Cerebellar nuclear complex (tissue), 1 donor: ENCODE measurements at places on chromosomes 16 and 17.

DNA sequence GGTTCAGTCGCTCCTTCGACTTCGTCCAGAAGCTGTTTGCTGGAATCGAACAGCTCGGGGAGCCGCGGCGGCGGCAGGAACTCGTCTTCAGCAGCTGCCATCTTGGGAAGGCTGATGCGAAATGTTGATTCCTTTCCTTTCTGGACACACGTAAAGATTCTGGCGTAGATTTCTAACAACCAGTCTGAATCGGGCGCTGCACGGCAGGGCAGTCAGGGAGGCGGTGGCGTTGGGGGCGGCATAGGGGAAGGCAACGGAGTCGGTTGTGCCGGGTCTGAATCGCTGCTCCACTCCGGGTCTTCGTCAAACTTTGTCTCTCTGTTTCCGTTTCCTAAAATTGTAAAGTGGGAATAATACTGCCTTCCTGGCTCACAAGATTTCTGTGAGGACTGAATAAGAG is 30.3 kb downstream of the TEX14 start:
- DNase-seq, result no peak

DNA sequence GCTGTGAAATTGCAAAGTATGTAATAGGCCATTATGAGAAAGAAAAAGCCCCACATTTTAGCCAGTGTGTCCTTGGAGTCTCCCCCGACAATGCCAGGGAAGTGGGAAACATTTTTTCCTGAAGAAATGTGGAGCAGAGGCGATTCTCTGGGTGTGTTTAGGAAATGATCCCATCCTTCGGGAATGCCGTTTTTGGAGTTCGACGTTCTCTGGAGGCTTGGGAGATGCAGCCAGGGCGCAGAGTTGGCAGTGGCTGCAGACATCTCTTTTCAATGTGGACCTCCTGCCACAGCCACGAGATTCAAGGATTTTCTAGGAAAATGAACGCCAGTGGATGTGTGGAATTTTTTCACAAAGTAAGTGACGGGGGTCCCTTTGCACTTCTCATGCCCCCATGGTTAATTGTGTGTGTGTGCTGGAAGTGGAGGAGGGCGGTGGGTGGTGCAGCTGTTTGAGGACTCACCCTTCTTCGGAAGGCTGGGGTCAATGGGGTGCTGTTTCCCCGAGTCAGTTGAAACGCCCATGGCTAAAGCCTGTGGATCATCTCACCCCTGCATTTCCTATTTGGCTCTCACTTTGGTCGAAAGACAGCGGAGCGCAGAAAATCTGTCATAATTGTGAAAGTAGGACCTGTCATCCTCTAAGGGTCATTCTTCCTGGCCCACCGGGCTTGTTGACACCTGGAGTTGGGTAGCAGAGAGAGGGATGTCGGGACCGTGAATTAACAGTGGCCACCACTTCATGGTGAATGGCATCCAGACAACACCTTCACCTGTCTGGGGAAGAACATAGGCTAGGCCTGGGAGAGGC is 73.2 kb downstream of the CMIP start:
- DNase-seq, result no peak

DNA sequence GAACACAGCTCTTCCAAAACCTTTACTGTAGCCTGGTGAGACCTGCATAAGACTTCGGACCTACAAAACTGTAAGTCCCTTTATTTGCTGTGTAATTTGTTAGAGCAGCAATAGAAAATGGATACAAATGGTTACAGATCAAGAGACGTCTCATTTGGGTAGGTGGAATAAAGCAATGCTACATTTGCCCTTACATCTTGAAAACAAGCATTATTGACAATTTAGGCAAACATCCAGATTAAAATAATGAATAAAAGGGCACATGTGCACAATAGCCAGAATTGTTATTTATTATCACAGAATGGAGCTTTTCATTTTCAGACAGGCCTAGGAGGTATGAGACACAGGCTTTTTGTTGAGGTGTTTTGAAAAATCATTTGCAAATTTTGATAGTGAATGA is 222.2 kb upstream of the CPHXL start:
- DNase-seq, result no peak

- DNase-seq, result no peak
Measured at GRCh38 chr16:1080801-1081733, 8.5 kb downstream of the SSTR5 start.

DNA sequence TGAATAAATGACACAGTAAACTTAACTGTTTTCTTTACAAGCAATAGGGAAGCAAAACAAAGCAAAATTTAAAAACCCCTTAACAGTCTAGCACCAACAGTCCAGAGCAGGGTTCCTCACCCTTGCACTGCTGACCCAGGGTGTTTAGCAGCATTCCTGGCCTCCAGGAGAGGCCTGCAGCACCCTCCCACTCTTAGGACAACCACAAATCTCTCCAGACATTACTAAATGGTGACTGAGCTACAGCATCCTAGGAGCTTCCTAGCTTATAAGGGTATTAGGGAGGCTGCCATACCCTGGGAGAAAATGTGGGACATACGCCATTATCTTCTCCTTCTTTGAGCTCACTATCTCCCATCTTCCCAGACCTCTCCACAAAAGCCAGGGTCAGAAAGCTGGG is 15.9 kb downstream of the POLG2 start:
- DNase-seq, result no peak

DNA sequence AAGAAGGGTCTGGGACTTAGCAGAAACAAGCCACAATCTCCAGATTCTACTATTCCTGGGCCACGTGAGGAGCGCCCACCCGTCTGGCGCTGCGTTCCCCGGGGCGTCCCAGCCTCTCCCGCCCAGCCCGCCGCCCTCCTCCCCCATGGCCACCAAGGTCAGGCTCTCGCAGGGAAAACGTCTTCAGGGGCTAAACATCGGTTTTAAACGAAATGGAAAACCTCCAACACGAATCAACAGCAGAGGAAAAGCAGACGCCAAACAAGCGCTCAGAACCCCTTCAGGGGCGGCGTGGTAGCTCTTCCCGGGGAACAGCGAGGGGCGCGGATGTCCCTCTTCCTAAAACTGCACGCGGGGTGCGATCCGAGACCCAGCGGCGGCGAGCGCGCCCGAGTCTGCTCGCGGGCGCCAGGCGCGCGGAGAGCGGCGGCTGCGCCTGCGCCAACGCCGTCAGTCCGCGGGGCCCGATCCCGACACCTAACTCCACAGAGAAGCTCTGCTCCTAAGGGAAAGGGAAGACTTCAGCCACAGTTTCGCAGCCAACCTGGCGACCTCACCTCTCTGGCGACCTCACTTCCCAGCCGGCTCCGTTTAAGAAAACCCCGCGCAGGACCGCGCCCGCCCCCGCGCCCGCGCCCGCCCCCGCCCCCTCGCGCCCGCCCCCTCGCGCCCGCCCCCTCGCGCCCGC is 505 bp upstream of the COG1 start:
- no peak for DNase-seq

- DNase-seq, result no peak
Measured at GRCh38 chr17:6555331-6556120, 829 bp downstream of the PITPNM3 start.

- DNase-seq, result no peak
Measured at GRCh38 chr16:66224626-66225025, 141.9 kb upstream of the CDH5 start.

GRCh38 chr16:24054741-24055491 is 201.2 kb upstream of the CACNG3 start:
- no peak for DNase-seq

GRCh38 chr17:13885953-13886889 is 183.1 kb upstream of the COX10 start:
- DNase-seq, result no peak

GRCh38 chr16:8760021-8760420 is 37.4 kb downstream of the TMEM186 start:
- DNase-seq, result no peak

- no peak for DNase-seq
Measured at GRCh38 chr17:32623196-32623595, 136.4 kb downstream of the CDK5R1 start.

- DNase-seq, result no peak
Measured at GRCh38 chr16:58551496-58551895, 36.2 kb downstream of the SETD6 start.

DNA sequence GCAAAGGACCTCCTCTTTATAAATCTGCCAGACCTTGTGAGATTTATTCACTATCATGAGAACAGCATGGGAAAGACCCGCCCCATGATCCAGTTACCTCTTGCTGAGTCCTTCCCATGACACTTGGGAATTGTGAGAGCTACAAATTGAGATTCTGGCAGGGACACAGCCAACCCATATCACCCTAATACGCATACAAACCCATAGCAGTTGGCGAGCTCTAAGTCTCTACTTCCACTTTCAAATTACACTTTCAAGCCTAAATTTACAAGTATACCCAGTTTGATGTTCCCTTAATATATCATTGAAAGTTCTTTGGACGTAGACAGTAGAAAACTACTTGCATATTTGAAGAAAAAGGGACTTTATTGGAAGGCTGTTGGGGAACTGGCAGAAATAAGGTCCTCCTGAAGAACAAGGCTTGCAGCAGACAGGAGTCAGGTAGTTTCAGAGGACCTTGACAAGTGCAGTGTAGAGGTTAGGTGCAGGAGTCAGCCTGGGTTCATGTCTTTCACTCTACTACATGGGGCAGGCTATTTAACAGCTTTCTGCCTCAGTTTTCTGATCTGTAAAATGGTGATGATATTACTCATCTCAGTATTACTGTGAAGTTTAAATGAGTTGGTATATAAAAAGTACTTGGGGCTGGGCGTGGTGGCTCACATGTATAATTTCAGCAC is 107.9 kb upstream of the EEF2KMT start:
- DNase-seq, result no peak

- DNase-seq, result no peak
Measured at GRCh38 chr17:40315206-40315605, 6.2 kb downstream of the RARA start.

DNA sequence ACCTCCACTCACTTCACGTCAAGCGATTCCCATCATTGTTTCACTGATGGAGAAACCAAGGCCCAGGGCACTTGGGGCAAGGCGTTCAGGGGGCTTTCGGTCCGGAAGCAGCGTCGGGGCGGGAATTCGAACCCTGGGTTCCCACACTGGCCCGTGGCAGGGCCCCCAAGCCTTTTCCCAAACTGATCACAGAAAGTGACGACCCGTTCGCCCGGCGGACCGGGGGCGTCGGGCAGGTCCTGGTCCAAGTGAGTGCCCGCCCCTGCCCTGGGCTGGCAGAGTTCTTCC is 856 bp upstream of the MON1B start:
- DNase-seq, result no peak

- DNase-seq, result no peak
Measured at GRCh38 chr17:63975541-63976092, 2.9 kb upstream of the SCN4A start.

GRCh38 chr17:28974451-28974850 is 23.1 kb upstream of the PHF12 start:
- peak; percentile 11 for DNase-seq
